ENCODE measurements at places on chromosomes 3 and 15. TPM values are rescaled to one million over a fixed set of nuclear protein-coding genes. Genes with fewer than 3 reads are reported as not detected.

The EFCC1 gene
- not detected for total RNA-seq

The HDC gene
- total RNA-seq = not detected

The ARHGAP11A gene
- total RNA-seq = 66.4 TPM

The CNTN4 gene
- not detected for total RNA-seq

The P3H2 gene
- total RNA-seq = 30.4 TPM

The VPS8 gene
- 30.7 TPM for total RNA-seq

The TIMP4 gene
- 1.2 TPM for total RNA-seq

The GOLGA6L9 gene
- 0.52 TPM for total RNA-seq

DNA sequence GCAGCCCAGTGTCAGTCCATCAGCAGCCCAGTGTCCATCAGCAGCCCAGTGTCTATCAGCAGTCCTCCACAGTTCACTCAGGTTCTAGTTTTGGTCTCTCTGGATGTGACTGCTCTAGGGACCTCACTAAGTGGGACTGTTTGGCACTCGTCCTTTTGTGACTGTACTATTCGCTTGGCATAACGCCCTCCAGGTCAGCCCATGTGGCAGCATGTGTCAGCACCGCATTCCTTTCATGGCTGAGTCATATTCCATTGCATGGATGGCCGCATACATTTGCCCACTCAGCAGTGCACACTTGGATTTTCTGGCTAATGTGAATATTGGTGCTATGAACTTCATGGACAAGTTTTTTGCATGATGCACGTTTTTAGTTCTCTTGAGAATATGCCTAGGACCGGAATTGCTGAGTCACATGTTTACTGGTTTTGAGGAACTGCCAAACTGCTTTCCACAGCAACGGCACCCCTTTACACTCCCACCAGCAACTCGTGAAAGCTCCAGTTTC is 16.4 kb downstream of the CHST13 start:
- peaks cover 18% of the 10 kb centered on the region for H3K4me1 ChIP-seq
- H3K27ac ChIP-seq = peak overlapping the region; percentile 87
- no peaks in the 10 kb centered on the region for H3K36me3 ChIP-seq
- peaks cover 18% of the 10 kb centered on the region for H3K27me3 ChIP-seq

DNA sequence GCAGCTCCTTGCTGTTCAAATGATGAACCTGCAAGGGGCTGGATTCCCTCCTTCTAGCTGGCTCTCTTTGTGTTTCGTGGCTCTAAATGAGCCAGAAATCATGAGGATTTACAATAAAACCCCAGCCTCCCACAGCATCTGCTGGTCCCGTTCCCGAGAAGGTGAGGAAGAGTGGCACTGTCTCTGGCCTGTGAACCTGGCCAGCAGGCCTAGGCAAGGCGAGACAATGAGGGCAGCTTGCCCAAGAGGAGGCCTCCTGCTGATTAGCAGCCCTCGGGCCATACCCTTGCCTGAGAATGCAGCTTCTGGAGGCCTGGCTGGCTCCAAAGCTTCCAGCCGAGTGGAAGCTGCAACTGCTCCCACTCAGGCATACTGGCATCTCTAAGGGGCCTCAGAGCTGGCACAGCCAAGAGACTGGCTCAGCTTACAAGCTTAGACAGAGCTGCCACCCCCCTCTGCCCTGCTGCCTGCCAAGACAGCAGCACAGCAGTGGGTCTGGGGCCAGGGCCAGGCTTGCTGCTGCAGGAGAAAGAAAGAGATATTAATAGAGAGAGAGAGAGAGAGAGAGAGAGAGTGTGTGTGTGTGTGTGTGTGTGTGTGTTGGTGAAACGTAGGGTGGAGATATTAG is 76.5 kb downstream of the HMG20A start:
- peak overlapping the region; percentile 90 for H3K27ac ChIP-seq
- peaks cover 88% of the 10 kb centered on the region for H3K4me1 ChIP-seq
- no peaks in the 10 kb centered on the region for H3K36me3 ChIP-seq
- peaks cover 3% of the 10 kb centered on the region for H3K27me3 ChIP-seq
- peak overlapping the region; percentile 81 for H3K4me3 ChIP-seq
- peak; percentile 15 for DNase-seq

DNA sequence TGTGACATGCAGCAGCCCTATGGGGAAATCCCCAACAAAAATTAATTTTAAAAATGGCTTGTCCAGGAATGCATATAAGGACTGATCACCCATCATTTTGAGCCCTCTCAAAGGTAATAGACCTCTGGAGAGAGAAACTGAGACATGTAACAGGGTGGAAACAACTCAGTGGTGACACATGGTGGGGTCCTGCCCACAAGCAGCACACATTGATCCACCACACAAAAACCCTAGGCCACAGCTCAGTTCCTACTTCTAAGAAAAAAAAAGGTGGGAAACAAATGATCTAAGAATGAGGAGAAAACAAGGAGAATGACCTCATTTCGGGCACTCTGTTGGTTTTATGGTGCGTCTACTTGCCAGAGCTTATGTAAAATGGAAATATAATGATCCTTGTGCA is 1.9 kb upstream of the SLC41A3 start:
- no peak overlapping the region for H3K4me3 ChIP-seq
- H3K27me3 ChIP-seq = peaks cover 1% of the 10 kb centered on the region
- peaks cover 23% of the 10 kb centered on the region for H3K4me1 ChIP-seq
- H3K36me3 ChIP-seq = peaks cover 4% of the 10 kb centered on the region

- no peak overlapping the region for H3K27ac ChIP-seq
- H3K4me3 ChIP-seq = no peak overlapping the region
- H3K27me3 ChIP-seq = peaks cover 4% of the 10 kb centered on the region
- no peak for DNase-seq
- H3K4me1 ChIP-seq = peaks cover 2% of the 10 kb centered on the region
- H3K36me3 ChIP-seq = peaks cover 19% of the 10 kb centered on the region
These were observed 65.6 kb downstream of the TIPARP start for GRCh38 chr3:156739976-156740375.

DNA sequence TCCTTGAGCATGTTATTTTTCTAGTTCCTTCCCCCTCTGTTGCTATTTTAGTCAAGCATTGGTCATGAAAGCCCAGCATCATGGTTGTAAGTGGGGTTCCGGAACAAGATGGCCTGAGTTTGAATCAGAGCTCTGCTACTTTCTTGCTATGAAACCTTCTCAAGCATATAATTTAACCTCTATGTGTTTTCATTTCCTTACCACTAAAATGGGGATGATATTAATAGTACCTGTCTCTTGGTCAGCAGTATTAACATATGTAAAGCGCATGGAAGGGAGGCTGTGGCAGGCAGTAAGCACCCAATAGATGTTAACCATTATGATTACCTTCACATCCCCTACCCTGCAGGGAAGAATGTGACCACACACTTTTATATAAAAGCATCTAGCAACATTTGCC is 14.3 kb upstream of the SPRED1 start:
- H3K27me3 ChIP-seq = no peaks in the 10 kb centered on the region
- no peaks in the 10 kb centered on the region for H3K36me3 ChIP-seq

DNA sequence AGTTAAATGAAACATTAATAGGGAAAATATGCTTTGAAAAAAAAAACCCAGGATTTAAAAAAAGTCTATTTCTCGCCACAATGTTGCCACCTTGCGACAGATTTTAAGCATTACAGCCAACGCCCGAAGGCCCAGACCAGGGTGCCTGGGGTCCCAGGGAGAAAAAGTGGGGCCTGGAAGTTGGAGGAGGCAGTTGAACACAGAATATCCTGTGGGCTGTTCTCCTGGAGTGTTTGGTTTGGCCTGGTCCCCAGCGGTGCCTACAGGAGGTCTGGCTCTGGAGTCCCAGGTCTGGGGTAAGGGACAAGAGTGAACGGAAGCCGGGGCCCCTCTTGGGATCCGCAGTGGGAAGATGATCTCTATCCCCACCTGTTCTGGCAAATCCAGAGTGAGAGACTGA is 3.4 kb downstream of the RNU6-1 start:
- peak; percentile 8 for DNase-seq
- H3K27me3 ChIP-seq = peaks cover 29% of the 10 kb centered on the region
- peak overlapping the region; percentile 79 for H3K4me3 ChIP-seq
- peaks cover 44% of the 10 kb centered on the region for H3K4me1 ChIP-seq
- H3K27ac ChIP-seq = no peak overlapping the region
- no peaks in the 10 kb centered on the region for H3K36me3 ChIP-seq

- DNase-seq = no peak
- no peak overlapping the region for H3K27ac ChIP-seq
- H3K27me3 ChIP-seq = peaks cover 2% of the 10 kb centered on the region
- H3K4me3 ChIP-seq = no peak overlapping the region
- no peaks in the 10 kb centered on the region for H3K36me3 ChIP-seq
These were observed 443.1 kb upstream of the MDFIC2 start for GRCh38 chr3:70755526-70755925.

DNA sequence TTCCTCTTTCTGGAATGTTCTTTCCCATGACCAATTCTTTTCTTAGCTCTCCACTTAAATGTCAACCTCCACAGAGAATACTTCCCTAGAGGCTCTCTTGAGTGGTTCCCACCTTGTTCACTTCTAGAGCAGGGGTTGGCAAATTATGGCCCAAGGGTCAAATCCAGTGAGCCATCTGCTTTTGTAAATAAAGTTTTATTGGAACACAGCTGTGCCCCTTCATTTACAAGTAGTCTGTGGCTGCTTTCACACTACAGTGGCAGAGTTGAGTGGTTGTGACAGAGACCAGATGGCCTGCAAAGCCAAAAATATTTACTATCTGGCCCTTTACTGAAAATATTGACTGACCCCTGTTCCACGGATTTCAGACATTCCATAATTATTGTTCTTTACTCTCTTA is 166.2 kb downstream of the WNT5A start:
- no peaks in the 10 kb centered on the region for H3K27me3 ChIP-seq
- H3K4me1 ChIP-seq = peaks cover 6% of the 10 kb centered on the region
- DNase-seq = no peak
- H3K4me3 ChIP-seq = no peak overlapping the region

DNA sequence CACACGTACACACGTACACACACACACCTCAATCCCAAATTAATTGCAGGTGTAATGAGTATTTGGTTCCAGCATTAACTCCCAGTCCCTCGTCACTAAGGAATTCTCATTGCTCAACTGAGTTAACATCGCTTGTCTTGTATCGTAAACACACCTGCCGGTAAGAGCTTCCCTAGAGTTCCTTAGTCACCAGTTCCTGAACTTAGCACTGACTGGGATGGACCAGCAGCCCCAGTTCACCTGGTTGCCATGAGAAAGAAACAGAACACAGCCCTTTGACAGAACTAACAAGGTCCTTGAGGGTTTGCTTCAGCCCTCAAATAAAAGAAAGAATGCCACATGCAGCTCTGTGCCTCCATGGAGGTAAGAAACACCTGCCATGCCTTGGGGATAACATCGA is 66.3 kb upstream of the SLCO3A1 start:
- H3K4me3 ChIP-seq = no peak overlapping the region
- no peaks in the 10 kb centered on the region for H3K36me3 ChIP-seq
- no peak overlapping the region for H3K27ac ChIP-seq
- DNase-seq = no peak
- no peaks in the 10 kb centered on the region for H3K4me1 ChIP-seq

DNA sequence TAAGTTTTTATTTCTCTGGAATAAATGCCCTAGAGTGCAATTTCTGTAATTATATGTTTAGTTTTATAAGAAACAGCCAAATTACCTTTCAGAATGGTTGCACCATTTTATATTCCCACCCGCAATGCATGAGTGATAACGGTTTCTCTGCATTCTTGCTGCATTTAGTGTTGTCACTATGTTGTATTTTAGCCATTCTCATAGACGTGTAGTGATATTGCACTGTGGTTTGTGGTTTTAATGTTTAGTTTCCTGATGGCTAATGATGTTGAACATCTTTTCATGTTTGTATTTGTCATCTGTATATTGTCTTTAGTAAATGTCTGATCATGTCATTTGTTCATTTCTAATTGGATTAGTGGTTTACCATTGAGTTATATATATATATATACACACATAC is 73.0 kb upstream of the GOLIM4 start:
- H3K27me3 ChIP-seq = peaks cover 7% of the 10 kb centered on the region
- no peak for DNase-seq
- no peaks in the 10 kb centered on the region for H3K36me3 ChIP-seq
- H3K27ac ChIP-seq = no peak overlapping the region
- H3K4me1 ChIP-seq = peaks cover 22% of the 10 kb centered on the region

- H3K27ac ChIP-seq = no peak overlapping the region
- peaks cover 51% of the 10 kb centered on the region for H3K4me1 ChIP-seq
- H3K4me3 ChIP-seq = no peak overlapping the region
- H3K36me3 ChIP-seq = no peaks in the 10 kb centered on the region
These were observed 111.2 kb upstream of the PRICKLE2 start for GRCh38 chr3:64336488-64336887.

- peaks cover 23% of the 10 kb centered on the region for H3K4me1 ChIP-seq
- DNase-seq = no peak
- peaks cover 4% of the 10 kb centered on the region for H3K36me3 ChIP-seq
These were observed 23.4 kb upstream of the GATM start for GRCh38 chr15:45401665-45402161.

DNA sequence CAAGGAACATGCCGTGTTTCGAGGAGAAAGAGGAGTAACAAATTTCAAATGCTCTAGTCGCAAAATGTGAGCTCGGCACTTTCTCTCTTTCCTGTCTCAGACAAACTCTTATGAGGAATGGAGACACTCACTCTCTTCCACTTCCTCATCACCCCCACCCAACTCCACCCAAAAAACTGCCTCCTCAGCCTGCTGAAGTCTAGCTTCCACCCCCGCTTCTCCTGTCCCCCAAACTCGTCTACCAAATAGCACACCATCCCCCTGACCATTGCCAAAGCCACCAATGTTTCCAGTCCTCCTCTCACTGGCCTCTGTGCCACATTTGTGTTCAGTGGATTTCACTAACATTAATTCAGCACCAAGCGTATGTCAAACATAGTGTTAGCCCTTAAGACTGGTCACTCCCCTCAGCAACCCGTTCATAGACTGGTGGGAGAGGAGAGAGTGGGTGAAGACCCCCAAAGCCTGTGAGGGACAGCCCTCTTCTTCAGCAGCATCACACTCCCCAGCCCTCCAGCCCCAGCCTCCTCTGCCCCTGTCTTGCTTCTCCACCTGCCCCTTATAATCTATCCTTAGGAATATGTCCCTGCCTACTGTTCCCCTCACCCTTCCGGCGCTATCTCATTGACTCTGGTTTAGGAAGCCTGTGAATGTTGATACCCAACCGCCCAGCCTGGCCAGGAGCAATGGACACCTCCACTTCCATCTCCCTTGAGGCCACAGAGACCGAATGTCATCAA is 77.3 kb downstream of the FAM174B start:
- no peak for DNase-seq
- no peaks in the 10 kb centered on the region for H3K36me3 ChIP-seq
- peaks cover 10% of the 10 kb centered on the region for H3K27me3 ChIP-seq
- H3K4me1 ChIP-seq = no peaks in the 10 kb centered on the region
- no peak overlapping the region for H3K27ac ChIP-seq

- no peak overlapping the region for H3K4me3 ChIP-seq
- H3K4me1 ChIP-seq = peaks cover 69% of the 10 kb centered on the region
- no peaks in the 10 kb centered on the region for H3K27me3 ChIP-seq
- peak overlapping the region; percentile 52 for H3K27ac ChIP-seq
- no peak for DNase-seq
These were observed 342.5 kb upstream of the TGFBR2 start for GRCh38 chr3:30263925-30264313.

DNA sequence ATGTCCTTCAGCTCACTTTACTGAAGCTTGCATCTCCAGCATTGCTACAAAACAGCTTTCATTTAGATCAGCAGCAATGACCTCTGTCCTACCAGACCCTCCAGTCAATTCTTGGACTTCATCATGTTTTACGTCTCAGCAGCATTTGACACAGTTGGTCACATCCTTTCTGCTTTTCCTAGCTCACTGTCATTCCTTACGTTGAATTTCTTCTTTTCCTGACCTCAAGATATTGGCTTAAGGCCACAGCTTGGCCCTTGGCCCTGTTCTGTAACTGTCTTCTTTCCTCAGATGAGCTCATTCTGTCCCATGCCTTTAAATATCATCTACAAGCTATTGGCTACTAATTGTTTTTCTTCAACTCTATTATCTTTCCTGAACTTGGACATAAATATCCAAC is 576.2 kb upstream of the KCNMB2 start:
- H3K4me1 ChIP-seq = peaks cover 17% of the 10 kb centered on the region
- no peaks in the 10 kb centered on the region for H3K27me3 ChIP-seq
- no peaks in the 10 kb centered on the region for H3K36me3 ChIP-seq
- H3K4me3 ChIP-seq = no peak overlapping the region
- no peak overlapping the region for H3K27ac ChIP-seq
- no peak for DNase-seq
